Breast epithelium (tissue), 4 donors: ENCODE measurements at places on chromosomes 11 and 22.
A peak's percentile ranks its signal among the peaks of the same experiment; 100 is the strongest.

DNA sequence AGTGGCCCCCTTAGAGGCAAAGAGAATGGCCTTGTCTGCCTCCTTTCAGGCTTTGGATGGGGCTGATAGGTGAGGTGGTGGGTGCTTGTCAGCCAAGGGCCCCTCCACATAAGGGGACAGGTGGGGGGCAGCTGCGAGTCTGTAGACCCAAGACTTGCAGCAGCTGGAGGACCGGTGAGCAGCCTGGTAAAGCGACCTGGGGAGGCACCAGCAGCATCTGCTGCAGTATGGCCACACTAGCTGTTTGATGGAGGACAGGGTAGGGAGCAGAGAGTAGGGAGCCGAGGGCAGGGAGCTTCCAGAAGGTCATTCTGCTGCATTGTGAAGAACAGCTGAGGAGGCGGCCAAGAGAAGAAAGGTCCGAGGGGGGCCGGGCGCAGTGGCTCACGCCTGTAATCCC is 16.8 kb upstream of the MRTFA start:
- no peaks in the 10 kb centered on the region for H3K36me3 ChIP-seq
- peak overlapping the region; percentile 100 for H3K27ac ChIP-seq
- DNase-seq, result no peak
- peaks cover 2% of the 10 kb centered on the region for H3K4me1 ChIP-seq
- H3K4me3 ChIP-seq, result no peak overlapping the region

DNA sequence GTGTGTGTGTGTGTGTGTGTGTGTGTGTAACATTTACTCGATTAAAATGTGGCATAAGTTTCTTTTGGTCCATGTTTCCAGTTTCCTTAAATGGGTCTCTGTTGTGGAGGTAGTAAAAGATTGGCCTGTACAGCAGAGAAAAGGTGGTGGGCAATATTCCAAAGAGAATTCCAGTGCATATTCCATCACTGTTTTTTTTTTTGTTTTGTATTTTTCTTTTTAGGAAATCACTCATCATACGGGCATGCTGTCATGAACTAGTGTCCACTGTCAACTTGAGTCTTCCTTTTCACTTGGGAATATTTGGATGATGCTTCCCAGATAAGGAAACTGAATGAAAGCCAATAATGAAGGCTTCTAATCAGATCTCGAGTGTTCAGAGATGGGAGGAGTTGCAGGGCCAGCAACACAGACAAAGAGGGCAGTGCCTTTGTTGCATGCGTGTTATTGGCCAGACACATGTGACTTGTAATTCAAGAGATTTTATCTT is 95.2 kb upstream of the PDGFD start:
- no peak for DNase-seq
- H3K4me1 ChIP-seq, result no peaks in the 10 kb centered on the region
- H3K27ac ChIP-seq, result no peak overlapping the region

- H3K27me3 ChIP-seq, result no peaks in the 10 kb centered on the region
- no peak for DNase-seq
- no peaks in the 10 kb centered on the region for H3K36me3 ChIP-seq
- no peak overlapping the region for H3K27ac ChIP-seq
- H3K4me3 ChIP-seq, result no peak overlapping the region
- H3K4me1 ChIP-seq, result no peaks in the 10 kb centered on the region
Observed at GRCh38 chr11:3115321-3115720, 49.8 kb downstream of the OSBPL5 start.

DNA sequence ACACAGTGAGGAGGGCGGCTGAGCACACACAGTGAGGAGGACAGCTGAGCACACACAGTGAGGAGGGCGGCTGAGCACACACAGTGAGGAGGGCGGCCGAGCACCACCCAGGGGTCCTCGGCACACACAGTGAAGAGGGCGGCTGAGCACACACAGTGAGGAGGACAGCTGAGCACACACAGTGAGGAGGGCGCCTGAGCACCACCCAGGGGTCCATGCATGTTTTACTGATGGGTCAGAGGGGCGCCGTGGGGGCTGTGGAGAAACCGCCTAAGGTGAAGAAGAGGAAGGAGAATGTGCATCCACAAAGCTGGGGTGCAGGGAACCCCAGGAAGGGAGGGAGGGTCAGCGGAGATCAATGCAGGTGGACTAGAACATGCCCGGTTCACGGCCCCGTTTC is 461.8 kb downstream of the BRD1 start:
- H3K27me3 ChIP-seq, result no peaks in the 10 kb centered on the region
- no peaks in the 10 kb centered on the region for H3K36me3 ChIP-seq
- H3K4me3 ChIP-seq, result no peak overlapping the region
- H3K4me1 ChIP-seq, result no peaks in the 10 kb centered on the region
- H3K27ac ChIP-seq, result no peak overlapping the region

- no peaks in the 10 kb centered on the region for H3K4me1 ChIP-seq
- H3K36me3 ChIP-seq, result no peaks in the 10 kb centered on the region
- DNase-seq, result no peak
- no peak overlapping the region for H3K27ac ChIP-seq
- no peaks in the 10 kb centered on the region for H3K27me3 ChIP-seq
Observed at GRCh38 chr11:111598559-111598958, 3.7 kb upstream of the SIK2 start.

- H3K27ac ChIP-seq, result no peak overlapping the region
- no peaks in the 10 kb centered on the region for H3K4me1 ChIP-seq
- H3K36me3 ChIP-seq, result no peaks in the 10 kb centered on the region
- H3K4me3 ChIP-seq, result no peak overlapping the region
- H3K27me3 ChIP-seq, result no peaks in the 10 kb centered on the region
- DNase-seq, result no peak
Observed at GRCh38 chr11:14045417-14045816, 82.9 kb downstream of the SPON1 start.

GRCh38 chr11:68929706-68930570 is 26.2 kb downstream of the IGHMBP2 start:
- no peak overlapping the region for H3K4me3 ChIP-seq
- DNase-seq, result no peak
- no peaks in the 10 kb centered on the region for H3K4me1 ChIP-seq
- no peak overlapping the region for H3K27ac ChIP-seq
- H3K27me3 ChIP-seq, result no peaks in the 10 kb centered on the region
- no peaks in the 10 kb centered on the region for H3K36me3 ChIP-seq

DNA sequence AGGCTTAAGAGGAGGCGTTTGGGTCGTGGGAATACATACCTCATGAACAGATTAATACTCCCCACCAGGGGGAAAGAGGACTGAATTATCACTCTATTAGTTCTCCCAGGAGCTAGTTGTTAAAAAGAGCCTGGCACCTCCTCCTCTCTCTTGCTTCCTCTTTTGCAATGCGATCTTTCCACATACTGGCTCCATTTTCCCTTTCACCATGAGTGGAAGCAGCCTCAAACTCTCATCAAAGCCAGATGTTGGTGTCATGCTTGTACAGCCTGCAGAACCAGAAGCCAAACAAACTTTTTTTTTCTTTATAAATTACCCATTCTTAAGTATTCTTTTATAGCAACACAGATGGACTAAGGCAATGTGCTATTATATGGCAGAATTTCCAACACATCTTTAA is 258.5 kb downstream of the FAM76B start:
- H3K36me3 ChIP-seq, result no peaks in the 10 kb centered on the region
- H3K4me1 ChIP-seq, result no peaks in the 10 kb centered on the region
- H3K27me3 ChIP-seq, result no peaks in the 10 kb centered on the region
- no peak overlapping the region for H3K4me3 ChIP-seq
- no peak for DNase-seq

DNA sequence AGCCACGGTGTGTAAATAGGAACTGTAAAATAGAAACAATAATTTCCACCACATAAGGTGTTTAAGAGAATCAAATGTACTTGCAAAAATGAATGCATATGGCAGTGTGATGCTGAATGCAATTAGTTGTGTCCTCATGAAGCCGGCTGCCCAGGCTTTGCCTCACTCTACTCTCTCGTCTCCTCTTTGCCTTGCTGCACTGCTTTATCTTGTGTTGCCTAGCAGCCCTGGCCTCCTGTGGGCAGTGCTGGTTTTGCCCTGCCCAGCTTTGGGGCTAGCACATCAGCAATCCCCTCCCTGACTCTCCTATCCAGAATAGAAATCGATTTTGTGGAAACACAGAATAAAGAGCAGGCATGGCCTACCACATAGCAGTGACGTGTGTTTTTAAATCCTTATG is 30.0 kb downstream of the LRRC32 start:
- no peaks in the 10 kb centered on the region for H3K27me3 ChIP-seq
- H3K36me3 ChIP-seq, result no peaks in the 10 kb centered on the region
- no peak for DNase-seq
- H3K4me3 ChIP-seq, result no peak overlapping the region

DNA sequence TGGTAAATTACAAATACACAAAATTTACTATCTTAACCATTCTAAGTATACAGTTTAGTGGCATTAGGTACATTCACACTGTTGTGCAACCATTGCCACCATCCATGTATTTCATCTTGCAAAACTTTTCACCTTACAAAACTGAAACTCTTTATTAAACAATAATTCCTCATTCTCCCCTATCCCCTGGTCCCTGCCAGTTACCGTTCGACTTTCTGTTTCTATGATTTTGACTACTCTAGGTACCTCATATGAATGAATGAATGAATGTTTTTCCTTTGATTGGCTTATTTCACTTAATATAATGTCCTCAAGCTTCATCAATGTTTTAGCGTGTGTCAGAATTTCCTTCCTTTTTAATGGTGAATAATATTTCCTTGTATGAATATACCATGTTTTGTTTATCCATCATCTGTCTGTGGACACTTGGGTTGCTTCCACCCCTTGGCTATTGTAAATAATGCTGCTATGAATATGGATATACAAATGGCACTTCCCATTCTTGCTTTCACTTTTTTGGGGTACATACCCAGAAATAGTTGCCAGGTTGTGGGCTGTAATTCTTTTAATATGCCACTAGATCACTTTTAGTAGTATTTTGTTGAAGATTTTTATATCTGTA is 93.0 kb downstream of the UVRAG start:
- H3K36me3 ChIP-seq, result no peaks in the 10 kb centered on the region
- no peak overlapping the region for H3K4me3 ChIP-seq
- H3K27me3 ChIP-seq, result no peaks in the 10 kb centered on the region
- H3K4me1 ChIP-seq, result no peaks in the 10 kb centered on the region
- no peak for DNase-seq

- H3K36me3 ChIP-seq, result no peaks in the 10 kb centered on the region
- no peaks in the 10 kb centered on the region for H3K27me3 ChIP-seq
- no peak overlapping the region for H3K27ac ChIP-seq
- H3K4me3 ChIP-seq, result no peak overlapping the region
- no peak for DNase-seq
Observed at GRCh38 chr22:34070531-34070930, 150.3 kb upstream of the LARGE1 start.

GRCh38 chr11:66934950-66935779 is 23.0 kb downstream of the PC start:
- peak overlapping the region; percentile 8 for H3K27ac ChIP-seq
- H3K4me1 ChIP-seq, result no peaks in the 10 kb centered on the region
- no peak overlapping the region for H3K4me3 ChIP-seq
- H3K27me3 ChIP-seq, result no peaks in the 10 kb centered on the region
- DNase-seq, result no peak

- no peak for DNase-seq
- H3K4me1 ChIP-seq, result no peaks in the 10 kb centered on the region
Observed at GRCh38 chr11:10413268-10413667, 41.8 kb upstream of the AMPD3 start.

DNA sequence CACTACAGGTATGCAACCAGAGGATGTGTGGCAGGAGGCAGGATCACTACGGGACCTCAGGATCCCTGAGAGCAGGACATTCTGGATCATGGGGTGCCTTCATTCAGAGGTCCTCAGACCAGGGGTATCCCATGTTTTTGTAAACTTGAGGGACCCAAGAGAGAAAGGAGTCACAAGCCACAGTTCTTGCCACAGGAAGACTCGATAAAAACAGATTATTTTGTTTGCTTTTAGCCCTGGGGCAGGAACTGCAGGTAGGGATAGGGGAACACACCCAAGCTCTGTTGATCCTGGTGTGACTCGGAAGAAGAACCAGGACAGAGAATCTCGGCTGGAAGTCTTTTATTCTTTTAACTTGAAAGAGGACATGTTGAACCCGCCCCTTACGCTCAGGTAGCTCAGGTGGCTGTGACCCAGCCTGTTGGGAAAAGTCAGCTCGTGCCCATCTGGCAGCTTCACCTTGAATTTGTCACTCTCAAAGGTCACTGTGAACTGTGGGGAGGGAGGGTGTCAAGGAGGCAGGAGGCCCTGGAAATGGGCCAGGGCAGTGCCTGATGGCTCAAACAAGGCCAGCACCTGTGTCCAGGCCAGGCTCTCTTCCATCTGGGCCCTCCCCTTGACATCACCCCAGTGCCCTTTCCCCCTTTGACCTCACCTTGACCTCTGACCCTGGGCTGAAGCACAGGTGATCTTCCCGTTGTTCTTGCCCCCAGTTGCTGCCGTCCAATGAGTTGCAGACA is 9.8 kb downstream of the LGALS2 start:
- no peaks in the 10 kb centered on the region for H3K36me3 ChIP-seq
- peaks cover 3% of the 10 kb centered on the region for H3K4me1 ChIP-seq
- DNase-seq, result no peak
- no peaks in the 10 kb centered on the region for H3K27me3 ChIP-seq

GRCh38 chr11:96155627-96156378 is 187.2 kb downstream of the MAML2 start:
- peak; percentile 60 for DNase-seq
- H3K4me3 ChIP-seq, result peak overlapping the region; percentile 0
- no peaks in the 10 kb centered on the region for H3K27me3 ChIP-seq
- no peaks in the 10 kb centered on the region for H3K36me3 ChIP-seq

DNA sequence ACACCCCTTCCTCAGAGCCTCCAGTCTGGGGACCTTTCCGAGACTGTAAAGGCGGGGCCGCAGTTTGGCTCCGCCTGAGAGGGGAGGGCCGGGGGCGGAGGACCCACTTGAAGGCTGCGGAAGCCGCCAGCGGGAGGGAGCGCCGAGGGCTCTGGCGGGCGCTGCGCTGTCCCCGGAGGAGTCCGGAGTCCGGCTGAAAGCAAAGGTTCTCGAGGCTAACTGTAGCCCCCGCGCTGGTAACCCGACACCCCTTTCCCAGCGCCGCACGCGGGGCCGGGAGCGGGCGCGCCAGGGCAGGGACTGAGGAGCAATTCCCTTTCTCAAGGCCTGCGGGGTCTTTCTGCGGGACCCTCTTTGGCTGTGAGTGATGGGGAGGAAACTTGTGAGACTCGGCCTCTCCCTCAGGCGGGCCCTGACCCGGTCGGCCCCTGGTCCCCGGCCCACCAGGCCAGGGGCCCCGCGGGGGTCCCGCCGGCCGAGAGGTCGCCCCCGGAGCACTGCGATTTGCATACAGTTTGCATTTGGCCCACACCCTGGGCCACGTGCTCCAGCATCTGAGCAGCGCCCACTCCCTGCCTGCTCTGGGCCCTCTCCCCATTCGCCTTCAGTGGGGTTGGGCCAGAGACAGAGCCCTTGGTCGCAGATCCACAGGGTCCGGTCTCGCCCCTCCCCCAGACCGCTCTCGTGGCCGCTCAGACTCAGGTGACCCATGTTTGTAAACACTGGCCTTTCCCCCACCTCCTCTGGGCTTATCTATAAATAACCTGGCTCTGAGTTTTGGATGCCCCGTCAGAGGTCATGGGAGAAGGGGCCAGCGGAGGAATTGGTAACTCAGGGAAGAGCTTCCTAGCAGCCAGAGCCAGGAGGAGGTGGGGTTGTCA is 519 bp upstream of the ART5 start:
- peak; percentile 61 for DNase-seq
- no peaks in the 10 kb centered on the region for H3K36me3 ChIP-seq
- H3K27me3 ChIP-seq, result no peaks in the 10 kb centered on the region
- peak overlapping the region; percentile 55 for H3K4me3 ChIP-seq
- peak overlapping the region; percentile 86 for H3K27ac ChIP-seq

GRCh38 chr22:20009582-20010306 is 6.9 kb downstream of the ARVCF start:
- DNase-seq, result no peak
- no peak overlapping the region for H3K27ac ChIP-seq
- H3K4me3 ChIP-seq, result no peak overlapping the region
